ENCODE measurements at places on chromosomes 12 and 14.

- no peak for DNase-seq
Measured at GRCh38 chr14:61737915-61738314, 24.3 kb upstream of the SNAPC1 start.

DNA sequence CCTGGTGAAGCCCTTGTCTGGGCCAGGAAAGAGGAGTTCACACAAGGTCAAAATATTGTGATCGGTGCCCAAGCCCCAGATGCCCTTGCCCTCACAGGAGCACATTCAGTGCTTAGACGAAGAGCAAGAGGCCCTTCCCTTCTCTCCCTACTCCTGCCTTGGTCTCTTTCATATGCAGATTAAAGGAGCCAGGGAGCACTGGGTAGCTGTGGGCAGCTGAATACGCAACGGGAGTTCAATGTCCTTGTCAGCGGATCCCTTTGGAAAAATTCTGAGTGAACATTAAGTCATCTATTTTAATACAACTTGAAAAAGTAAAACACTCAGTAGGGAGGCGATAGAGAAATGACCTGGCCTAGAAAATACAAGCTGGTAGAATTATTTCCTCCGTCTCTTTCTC, 1489.4 kb downstream of the AACS start:
- no peak for DNase-seq

GRCh38 chr12:107064243-107064642, 29.1 kb downstream of the CRY1 start:
- no peak for DNase-seq

DNA sequence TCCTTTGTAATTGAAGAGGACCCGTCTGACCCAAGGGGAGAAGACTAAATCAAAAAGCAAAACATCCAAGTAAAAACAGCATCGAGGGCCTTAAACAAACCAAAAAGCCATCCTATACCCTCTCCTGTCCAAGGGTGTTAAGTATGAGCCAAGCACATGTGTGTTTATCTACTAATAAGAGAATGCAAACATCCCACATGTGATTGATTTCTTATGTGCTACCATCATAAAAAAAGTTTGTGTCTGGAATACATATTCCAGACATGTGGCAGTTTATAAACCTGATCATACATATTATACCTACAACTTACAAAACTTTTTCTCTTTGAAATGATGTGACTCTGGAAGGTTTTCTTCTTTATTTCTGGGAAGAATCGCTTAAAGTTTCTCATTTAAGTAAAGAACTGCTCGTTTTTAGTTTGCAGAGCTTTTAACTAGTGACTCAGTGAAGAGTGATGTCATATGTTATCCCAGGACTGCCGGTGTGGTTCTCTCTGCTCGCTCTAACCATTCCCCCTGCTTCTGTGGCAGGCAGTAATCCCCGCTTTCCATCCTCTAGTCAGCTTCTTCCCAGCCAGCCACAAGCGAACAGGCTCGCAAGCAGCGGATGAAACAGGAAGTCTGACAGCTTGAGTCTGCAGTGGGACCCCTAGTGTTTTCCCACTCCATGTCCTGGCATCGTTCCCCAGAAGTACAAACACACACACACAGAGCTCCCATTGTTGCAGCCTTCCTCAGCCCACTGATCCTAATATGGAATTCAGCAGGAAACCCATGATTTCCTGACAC, 431 bp upstream of the RHOJ start:
- DNase-seq = no peak

GRCh38 chr12:52917800-52918199, 12.9 kb upstream of the KRT8 start:
- no peak for DNase-seq

- DNase-seq = no peak
Measured at GRCh38 chr14:85581691-85582090, 51.7 kb downstream of the FLRT2 start.

DNA sequence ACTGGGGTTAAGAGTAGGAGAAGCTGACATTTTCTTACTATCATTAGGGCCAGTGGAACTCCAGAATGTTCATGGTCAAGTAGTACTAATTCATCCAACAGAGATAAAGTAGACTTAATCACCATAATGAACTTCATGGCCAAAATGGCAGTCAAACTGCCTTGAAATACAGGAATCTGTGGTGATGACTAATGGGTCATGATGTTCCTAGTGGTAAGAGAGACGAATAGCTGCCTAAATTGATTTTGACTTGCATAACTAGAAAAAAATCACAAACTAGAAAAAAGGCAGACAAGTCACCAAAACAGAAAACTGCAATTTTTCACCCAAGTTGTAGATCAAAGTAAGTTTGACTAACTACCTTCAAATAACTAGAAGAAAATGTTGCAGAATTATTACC, 138.5 kb downstream of the MGAT4C start:
- no peak for DNase-seq

DNA sequence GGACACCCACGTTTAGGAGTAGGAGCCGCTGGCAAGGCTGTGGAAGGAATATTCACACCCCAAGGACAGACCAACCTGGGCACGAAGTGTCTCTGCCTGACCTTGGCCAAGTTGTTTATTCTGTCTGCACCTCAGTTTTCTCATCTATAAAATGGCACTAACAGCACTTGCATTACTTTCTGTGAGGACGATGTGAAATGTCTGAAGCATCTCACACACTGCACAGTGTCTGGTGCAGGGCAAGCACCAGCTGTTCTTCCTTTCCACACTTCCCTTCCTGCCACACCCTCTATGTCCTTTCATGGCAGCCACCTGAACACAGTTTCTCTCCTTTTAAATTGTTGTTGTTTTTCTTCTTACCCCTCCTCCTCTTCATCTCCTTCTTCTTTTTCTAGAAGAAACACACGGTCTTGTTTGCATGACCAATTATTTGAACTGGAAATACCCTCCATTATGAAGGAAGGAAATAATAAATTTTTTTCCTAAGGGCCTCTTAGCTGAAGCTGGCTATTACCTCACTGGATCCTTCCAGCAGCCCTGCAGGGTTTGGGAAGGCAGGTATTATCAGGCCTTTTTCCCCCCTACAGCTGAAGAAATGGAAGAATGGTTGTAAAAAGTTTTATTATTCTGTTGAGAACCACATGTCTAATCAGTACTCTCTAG, 42.9 kb upstream of the ATP23 start:
- no peak for DNase-seq

DNA sequence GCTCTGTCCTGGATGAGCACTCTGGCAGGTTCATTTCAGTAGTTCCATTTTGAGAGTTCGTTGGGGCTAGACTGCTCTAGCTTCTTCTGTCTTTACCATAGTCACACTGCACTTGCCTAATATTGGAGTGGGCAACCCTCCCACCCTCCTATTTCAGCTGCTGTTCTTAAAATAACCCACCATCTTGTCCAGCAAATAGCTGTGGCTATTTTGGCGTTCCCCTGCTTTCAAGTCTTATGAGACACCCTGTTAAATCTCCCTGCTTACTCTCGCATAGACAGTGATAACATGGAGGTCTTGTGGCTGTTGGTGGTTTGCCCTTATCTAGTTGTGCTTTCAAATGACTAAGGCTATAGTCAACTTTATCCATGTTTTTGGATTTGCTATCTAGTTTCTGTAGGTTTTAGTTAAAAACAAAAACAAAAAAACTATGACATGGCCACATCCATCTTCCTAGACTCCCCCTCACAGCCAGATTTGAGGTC, 65.5 kb downstream of the LRP6 start:
- DNase-seq = no peak

GRCh38 chr12:50032854-50033581, 7.7 kb upstream of the RACGAP1 start:
- peak; percentile 53 for DNase-seq

DNA sequence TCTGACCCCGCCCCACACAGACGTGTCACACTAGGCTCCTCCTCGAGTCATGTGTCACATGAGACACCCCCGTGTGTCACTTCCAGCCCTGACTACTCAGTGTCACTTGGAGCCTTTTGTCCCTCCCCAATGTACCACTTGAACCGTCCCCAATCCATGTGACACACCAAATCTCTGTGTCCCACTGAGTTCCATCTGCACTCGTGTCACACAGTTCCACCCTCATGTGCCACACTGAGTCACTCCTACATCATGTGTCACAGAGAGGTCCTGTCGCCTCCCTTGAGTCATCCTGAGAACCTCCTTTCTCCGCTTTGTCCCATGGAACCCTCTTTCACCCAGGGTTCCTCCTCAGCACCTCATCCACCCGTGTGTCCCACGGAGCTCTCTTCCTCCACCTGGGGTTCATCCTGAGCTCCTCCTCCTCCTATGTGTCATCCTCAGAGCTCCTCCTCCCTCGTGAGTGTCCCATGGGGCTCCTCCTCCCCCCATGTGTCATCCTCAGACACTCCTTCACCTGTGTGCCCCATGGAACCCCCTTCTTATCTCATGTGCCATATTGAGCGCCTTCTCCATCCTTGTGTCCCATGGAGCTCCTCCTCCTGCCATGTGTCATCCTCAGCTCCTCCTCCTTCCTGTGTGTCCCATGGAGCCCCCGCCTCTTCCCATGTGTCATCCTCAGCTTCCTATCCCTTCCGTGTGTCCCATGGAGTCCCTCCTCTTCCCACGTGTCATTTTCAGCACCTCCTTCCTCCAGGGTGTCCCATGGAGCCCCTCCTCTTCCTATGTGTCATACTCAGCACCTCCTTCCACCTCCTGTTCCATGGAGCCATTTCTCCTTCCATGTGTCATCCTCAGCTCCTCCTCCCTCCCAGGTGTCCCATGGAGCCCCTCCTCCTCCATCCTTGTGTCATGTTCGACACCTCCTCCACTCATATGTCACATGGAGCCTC, 32.0 kb downstream of the RTL1 start:
- no peak for DNase-seq

GRCh38 chr14:84003346-84003745, 1526.6 kb upstream of the FLRT2 start:
- DNase-seq = no peak

DNA sequence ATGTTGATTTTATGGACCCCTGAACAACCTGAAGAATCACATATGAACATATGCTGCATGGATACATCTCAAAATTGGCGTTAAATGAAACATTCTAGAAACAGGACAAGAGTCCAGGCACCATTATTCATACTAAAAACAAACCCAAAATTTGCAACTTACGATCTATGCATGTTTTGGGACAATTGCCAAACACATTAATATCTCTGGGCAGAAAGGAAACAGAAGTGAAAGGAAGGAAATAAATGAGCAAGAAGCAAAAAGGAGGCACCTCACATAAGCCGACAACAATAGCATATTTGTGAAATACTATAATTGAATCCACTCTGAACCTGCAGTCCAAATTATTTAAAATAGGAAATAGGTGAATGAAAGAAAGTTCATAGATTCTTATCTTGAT, 1505.3 kb downstream of the AACS start:
- no peak for DNase-seq

DNA sequence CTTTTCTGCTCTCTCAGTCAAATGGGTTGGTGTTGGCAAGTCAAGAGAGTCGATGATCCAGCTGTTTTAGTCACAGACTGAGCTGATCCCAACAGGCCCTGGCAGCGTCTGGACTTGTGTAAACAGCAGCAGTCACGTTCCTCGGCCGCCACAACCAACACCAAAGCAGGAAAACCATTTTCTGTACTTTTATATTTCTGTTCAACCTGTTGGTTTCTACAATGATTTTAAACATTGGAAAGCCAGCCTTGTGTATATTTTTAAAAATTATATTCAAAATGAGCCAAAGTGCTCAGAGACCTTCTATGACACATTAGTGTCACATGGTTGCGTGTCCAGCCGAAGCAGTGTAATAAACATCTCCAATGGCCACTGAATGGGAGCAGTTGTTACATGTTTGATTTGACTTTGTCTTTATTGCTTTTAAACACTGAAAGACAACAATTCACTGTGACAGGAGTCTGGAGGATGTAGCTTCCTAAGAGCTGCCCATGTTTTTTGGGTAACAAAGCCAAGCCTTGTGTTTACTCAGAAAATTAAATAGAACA, 5.9 kb upstream of the SIVA1 start:
- DNase-seq = no peak

DNA sequence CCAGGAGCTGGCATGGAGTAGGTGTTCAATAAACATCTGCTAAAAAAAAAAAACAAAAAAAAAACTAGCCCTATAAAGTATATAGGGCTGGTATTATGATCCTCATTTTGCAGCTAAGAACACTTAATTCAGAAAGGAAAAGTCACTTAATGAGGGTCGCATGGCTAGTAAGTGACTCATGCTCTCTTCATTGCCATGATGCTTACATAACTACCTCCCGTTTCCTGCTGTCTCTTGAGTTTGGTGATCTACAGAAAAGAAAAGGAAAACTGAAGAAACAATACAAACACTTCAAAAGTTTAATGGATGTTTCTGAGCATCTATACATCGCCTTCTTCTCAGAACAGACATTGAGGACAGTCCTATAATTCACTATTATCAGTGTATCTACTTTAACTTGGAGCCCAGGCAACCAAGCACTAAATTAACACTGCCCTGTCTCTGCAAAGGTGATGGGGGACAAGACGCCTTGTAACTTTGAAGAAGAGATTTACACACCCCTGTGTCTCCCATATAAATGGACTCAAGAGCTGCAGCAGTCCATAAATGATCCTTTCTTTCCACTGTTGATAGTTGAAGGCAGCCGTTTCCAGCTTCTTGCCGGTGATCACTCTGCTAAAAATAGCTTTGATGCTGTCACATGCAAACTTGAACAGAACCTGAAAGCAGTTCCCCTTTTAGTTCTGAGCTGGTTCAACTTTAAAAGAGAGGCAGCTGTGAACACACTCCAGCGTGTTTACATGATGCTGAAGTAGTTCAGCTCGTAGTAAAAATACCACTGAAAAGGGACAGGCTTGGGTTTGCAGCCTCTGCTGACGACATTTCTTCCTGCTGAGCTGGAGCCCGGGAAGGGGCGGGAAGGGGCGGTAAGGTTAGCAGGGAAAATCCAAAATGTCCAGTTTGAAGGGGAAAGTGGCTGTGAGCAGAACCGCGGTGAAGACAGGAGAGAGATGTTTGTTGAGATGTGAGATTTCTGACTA, 113.3 kb downstream of the FOXN3 start:
- DNase-seq = no peak

- no peak for DNase-seq
Measured at GRCh38 chr12:20360407-20360806, 7.9 kb upstream of the PDE3A start.

- DNase-seq = no peak
Measured at GRCh38 chr12:108807476-108807875, 49.9 kb downstream of the SSH1 start.

DNA sequence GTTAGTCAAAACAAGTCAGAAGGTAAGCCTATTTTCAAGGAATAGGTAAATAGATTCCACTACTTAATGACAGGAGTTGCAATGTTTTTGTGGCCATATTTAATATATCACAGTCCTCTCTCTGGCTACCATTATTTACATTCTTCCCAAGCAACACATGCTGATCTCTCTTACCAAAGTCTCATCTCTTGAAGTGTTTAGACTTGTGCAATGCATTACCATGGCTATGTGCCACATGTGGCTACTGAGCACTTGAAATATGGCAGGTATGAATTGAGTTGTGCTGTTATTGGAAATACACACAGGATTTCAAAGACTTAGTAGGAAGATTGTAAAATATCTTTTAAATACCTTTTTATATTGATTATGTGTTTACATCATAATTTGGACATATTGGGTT, 262.4 kb upstream of the PDE3A start:
- no peak for DNase-seq
